ENCODE measurements at places on chromosomes 4 and X.
A peak's percentile ranks its signal among the peaks of the same experiment; 100 is the strongest.

DNA sequence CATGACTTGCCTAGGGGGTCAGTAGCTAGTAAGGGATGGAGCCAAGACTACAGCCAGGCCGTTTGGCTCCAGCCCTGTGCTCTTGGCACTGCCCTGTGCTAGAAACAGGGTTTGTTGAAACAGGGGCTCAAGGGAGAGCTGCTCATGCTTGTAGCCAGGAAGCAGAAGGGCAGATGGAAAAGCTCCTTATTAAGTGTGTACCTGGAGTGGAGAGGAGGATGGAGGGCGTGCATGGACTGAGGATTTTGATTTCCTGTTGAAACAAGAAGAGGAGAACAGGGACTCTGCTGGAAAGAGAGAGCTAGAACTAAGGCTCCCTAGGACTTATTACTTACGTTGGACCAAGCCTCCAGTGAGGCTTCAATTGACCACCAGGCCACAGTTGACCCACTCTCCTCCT, 363.0 kb downstream of the MID1IP1 start:
- no peak for DNase-seq

DNA sequence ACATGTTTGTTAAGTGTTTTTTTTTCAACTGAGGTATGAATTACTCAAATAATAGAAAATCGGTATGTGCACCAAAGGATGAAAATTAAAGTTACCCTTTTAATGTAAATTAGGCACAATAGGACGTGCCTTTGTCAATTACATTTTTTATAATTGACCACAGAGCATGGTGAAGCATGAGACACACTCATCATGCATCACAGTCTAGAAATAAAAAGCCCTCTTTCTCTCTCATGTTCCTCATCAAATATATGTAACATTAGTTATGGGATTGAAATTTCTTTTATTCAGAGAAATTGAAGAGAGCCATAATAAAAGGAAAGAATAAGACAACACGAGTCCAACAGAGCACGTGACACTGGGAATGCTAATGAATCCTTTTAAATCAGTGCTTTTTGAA, 3.5 kb downstream of the GNRHR start:
- no peak for DNase-seq

DNA sequence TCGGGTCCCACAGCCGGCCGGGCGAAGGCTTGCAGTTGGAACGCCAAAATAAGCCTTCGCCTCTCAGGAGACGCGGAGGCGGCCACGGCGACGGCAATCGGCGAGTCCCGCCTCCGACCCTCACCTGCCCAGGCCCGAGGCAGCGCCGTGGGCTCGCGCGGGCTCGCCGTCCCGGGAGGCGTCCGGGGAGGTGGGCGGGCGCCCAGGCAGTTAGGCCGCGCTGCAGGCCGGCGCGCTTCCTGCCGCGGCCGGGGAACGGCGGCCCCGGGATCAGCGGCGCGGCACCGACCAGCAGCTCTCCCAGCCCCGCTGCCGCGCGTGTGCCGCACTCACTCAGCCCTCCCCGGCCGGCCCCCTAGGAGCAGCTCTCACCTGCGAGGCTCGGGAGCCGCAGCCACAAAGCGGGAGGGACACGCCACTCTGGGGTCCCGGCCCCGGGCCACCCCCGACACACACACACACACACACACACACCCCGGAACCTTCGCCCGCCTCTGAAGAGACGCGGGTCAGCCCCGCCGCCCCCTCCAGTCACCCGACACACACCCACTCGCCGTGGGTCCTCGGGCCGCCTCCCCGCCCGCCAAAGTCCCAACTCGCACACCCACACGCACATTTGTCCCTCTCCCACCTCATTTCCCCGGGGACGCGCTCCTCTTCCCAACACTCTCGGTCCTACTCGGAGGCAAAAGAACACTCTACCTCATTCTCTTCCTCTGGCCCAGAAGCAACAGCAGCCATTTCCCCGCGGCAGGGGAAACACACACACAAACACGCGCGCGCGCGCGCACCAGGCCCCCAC, at the start of gene CNOT6L:
CNOT6L (minus strand) TSS at position 767 of the 802 bp plus-strand sequence; CDS start at position 707, 60 bp downstream.
- peak; percentile 65 for DNase-seq

DNA sequence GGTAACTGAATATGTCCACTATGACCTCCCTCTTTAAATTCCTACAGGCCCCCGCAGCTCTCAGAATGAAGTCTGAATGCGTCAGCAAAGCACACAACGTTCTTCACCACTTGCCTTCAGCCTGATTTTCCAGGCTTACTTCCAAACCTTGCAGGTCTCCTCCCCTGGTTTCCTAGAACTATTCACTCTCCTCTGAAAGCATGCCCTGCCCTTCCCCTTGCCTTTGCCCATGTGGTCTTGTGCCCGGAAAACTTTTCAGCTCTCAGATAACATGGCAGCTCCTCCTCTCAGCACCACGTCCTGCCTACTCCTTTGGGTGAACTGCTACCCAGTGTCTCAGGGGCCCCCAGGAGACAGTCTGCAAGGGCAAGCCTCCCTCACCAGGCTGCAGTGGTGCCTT, 268.5 kb upstream of the LDB2 start:
- DNase-seq: no peak
